ENCODE measurements at places on chromosomes 11 and 22.

- peaks cover 16% of the 10 kb centered on the region for H3K4me1 ChIP-seq
- no peak for DNase-seq
- no peak overlapping the region for H3K27ac ChIP-seq
These were observed 19.5 kb upstream of the RASSF10 start for GRCh38 chr11:12989428-12990161.

DNA sequence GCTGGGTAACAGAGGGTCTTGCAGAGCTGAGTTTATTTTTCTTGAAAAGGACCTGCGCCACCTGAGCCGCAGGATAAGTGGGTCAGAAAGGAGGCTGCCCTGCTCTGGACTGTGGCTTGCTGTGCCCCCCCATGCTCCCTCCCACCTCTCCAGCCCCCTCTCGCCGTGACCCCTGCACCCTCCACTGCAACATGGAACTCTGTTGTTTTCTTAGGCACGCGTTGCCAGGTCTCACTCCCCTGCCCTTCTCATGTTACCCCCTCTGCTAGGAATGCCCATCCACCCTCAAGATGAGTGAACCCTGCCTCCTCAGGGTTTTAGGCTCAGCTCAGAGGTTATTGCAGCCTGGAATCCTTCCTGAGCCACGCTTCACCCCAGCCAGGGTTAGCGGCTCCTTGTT, 10.8 kb downstream of the ETS1 start:
- DNase-seq = no peak
- no peaks in the 10 kb centered on the region for H3K27me3 ChIP-seq
- H3K4me1 ChIP-seq = no peaks in the 10 kb centered on the region
- no peaks in the 10 kb centered on the region for H3K36me3 ChIP-seq

GRCh38 chr22:16960220-16960883, 47.7 kb downstream of the GAB4 start:
- H3K4me3 ChIP-seq = no peak overlapping the region
- DNase-seq = no peak
- H3K27ac ChIP-seq = no peak overlapping the region
- no peaks in the 10 kb centered on the region for H3K4me1 ChIP-seq

GRCh38 chr11:2466069-2466801, 21.4 kb downstream of the KCNQ1 start:
- peaks cover 12% of the 10 kb centered on the region for H3K4me1 ChIP-seq
- no peak overlapping the region for H3K4me3 ChIP-seq
- no peaks in the 10 kb centered on the region for H3K27me3 ChIP-seq

DNA sequence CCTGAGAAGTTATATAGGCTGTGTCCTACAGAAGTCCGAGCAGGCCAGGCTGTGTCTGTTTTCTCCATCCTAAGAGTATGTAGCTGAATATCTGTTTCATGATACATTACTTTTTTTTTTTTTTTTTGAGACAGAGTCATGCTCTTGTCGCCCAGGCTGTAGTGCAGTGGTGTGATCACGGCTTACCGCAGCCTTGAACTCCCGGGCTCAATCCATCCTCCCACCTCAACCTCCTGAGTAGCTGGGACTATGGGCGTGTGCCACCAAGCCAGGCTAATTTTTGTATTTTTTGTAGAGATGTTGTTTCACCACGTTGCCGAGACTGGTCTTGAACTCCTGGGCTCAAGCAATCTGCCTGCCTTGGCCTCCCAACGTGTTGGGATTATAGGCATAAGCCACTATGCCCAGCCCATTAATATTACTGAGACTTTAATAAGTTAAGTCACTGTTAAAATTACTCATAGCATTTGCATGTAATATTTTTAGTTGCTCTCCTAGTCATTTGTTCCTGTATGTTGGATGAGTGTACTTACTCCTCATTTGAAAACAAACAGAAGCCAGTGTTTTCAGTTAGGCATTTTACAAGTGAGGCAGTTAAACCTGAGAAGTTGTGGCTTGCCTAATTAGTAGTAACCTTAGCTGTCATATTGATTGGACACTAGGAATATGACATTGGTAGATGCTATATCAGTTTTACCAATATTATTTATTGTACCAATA, 26.1 kb downstream of the DRG1 start:
- DNase-seq = no peak
- peaks cover 83% of the 10 kb centered on the region for H3K36me3 ChIP-seq
- no peak overlapping the region for H3K27ac ChIP-seq
- H3K4me1 ChIP-seq = no peaks in the 10 kb centered on the region
- H3K27me3 ChIP-seq = no peaks in the 10 kb centered on the region
